ENCODE measurements at places on chromosomes 1 and 21.

- DNase-seq, result no peak
Observed at GRCh38 chr1:201006450-201006849, 17.1 kb downstream of the KIF21B start.

DNA sequence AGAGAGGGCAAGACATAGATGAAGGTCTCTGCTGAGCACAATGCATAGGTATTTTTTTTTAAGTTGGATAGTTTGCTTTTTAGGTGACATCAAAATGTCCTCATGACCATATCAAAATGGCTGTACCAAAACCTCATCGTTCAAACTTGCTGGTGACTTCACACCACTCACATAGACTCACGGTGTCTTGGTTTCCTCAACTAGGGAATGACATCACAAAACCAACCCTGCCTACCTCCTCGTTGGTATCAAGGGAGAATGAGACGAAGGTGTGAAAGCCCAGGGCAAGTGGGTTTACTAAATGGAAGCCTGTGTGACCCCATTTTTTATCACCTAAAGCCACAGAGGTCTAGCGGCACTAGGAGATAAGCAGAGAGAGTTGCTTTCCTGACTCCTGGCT lies 1.6 kb downstream of the PIGR start:
- no peak for DNase-seq

DNA sequence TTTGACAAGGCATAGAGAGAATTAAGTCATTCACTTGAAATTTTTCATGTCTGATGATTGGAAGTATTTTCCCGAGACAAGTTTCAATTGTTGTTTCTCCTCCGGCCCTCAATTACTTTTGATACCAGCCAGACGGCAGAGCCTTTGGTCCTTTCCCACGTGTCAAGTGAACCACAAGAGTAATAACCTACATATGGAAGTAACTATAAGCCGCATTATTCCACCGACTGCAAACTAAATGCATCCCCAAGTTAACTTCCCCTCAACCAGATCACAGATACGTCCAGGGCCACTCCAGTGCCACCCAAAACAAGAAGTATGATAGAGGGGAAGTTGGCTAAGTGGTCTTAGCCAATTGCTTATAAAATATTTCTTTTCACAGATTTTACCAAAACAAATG lies 20.2 kb downstream of the COLGALT2 start:
- DNase-seq, result no peak

DNA sequence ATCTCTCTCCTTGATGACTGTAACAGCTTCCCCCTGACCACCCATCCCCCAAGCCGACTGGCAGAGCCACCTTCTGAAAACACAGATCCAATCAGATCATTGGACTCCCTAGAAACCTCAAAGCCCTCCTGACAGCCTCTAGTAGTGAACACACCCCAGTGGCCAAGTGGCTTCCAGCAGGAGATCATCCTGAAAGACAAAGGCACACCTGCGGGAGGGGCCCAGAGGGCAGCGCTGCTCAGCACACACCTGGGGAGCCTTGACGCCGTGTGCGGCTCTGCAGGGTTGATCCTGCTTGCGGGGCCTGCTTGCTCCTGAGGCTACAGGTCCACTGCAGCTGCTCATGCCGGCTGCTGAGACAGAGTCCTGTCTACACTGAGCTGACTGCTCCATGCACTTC lies 41.5 kb downstream of the SLC66A1 start:
- DNase-seq, result no peak

- no peak for DNase-seq
Observed at GRCh38 chr21:23951251-23951650, 1656.0 kb downstream of the MRPL39 start.

GRCh38 chr1:68890736-68891135 lies 393.9 kb upstream of the DEPDC1 start:
- DNase-seq, result no peak

DNA sequence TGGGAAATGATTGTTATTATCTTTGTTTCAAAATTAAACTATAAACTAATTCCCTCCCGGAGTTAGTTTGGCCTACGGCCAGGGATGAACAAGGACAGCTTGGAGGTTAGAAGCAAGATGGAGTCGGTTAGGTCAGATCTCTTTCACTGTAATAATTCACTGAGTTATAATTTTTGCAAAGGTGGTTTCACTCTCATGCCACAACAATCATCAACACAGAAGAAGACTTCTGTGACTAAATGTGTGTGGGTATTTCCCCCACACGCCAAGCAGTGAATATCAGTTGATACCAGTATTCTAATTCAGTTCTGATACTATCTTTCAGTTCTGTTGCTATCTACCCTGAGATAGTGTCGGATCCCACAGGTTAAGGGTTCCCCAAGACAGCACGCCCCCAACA lies 215.1 kb downstream of the S1PR1 start:
- DNase-seq, result no peak

- no peak for DNase-seq
Observed at GRCh38 chr1:241323514-241324195, 33.4 kb downstream of the RGS7 start.

GRCh38 chr1:213817156-213817555 lies 170.6 kb upstream of the PROX1 start:
- no peak for DNase-seq

- no peak for DNase-seq
Observed at GRCh38 chr1:53395671-53396215, 63.5 kb upstream of the DMRTB1 start.

GRCh38 chr1:43563876-43564539 lies 33.3 kb downstream of the PTPRF start:
- DNase-seq, result no peak

GRCh38 chr21:15159382-15160020 lies 94.7 kb upstream of the NRIP1 start:
- no peak for DNase-seq

DNA sequence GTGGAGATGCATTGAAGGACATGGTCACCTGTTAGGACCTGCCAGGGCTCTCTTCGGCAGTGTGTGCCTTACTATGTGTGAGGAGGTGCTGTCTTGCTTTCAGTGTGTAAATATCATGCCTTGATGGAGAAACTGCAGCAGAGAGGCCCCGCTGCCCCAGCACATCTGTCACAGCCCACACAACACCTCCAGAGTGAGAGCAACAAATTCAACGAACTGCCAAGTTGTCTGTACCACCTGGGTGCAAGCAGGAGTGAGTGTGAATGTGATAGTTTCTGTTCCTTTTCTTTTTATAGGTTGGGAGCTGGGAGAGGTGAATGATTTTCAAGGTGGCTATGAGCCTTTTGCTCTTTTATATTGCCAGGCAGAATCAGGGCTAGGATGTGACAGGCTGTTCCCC lies 114.6 kb upstream of the KIAA0040 start:
- no peak for DNase-seq

DNA sequence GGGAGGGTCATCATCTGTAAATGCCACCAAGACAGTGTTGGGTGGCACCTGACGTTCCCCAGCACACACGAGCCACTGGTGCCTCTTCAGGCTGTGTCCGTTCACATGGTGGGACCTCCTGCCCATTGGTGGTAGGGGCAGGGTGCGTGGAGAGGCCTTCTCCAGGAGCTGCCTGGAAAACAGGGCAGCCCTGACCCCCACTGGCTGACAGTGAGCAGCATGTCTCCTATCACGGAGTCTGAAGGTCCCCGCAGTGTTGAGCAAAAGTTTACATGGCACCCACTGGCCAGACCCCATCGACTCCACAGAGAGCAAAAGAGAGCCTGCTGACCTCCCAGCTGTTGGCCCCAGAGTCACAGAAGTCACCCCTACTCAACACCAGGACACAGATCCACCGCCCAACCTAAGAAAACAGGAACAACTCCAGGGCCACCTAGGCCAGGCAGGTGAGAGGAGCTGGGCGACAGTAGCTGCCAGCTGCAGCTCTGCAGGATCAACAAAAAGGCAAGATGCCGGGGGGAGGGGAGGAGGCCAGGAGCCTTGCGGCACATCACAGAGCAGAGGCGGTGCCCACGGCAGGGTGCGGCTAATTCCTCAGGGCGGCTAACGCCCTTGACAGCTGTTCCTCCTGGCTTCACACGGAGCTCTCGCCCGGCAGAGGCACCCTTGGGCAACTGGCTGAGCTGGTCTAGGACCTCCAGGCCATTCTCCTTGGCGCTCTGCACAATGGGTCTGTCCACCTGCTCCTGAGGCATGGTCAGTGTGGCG lies 14.4 kb upstream of the IFI6 start:
- no peak for DNase-seq

DNA sequence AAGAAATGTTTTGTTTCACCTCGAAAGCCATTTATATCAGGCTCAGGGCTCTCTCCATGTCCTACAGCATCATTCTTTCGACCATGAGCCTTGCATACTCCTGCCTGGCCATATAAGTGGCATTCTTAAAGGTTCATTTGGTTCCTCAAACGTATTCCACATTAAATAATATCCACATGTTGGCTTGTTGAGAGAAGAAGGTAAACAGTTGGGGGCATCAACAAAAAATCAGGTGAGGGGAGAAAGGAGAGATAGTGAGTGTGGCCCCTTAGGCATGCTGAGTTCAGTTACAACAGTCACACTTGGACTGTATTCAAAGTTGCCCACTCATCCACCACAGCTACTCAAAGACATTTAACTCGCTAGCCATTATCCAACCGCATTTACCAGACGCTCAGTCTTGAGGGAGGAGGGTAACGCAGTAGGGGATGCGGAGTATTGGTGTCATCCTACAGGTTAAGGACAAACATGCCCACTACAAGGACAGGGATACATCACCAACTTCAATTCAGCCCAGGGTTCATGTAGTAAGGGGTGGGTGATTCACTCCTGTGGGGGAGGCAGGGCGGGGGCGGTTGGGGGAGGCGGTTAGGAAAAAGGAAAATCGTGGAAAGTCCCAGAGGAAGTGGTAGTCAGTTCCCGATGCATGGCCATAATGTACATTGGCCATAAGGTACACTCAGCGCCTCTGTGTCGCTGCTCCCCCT lies 1.4 kb downstream of the ZNF697 start:
- no peak for DNase-seq

GRCh38 chr1:207397525-207397926 lies 56.6 kb upstream of the CR2 start:
- DNase-seq, result no peak

DNA sequence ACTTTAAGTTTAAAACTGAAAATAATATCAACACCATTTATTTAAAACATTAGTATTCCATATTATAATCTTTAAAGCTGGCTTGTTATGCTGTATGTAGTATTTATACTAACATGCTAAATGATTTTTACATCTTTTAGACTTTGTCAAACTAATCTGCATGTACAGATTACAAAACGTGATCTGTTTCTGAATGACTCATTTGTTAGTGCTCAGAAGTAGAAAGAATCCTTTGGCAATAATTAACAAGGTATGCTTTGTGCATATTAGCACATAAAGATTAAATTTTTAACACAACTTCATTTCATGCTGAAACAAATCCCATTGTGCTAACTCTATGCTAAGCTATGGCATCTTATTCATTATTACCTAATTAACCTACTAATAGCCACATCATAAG lies 242.4 kb downstream of the BARHL2 start:
- DNase-seq, result no peak

- DNase-seq, result no peak
Observed at GRCh38 chr1:157732755-157733154, 32.2 kb upstream of the FCRL3 start.

GRCh38 chr1:17420391-17420918 lies 19.0 kb downstream of the RCC2 start:
- DNase-seq, result no peak

- DNase-seq, result no peak
Observed at GRCh38 chr1:190963321-190963720, 485.7 kb upstream of the BRINP3 start.

DNA sequence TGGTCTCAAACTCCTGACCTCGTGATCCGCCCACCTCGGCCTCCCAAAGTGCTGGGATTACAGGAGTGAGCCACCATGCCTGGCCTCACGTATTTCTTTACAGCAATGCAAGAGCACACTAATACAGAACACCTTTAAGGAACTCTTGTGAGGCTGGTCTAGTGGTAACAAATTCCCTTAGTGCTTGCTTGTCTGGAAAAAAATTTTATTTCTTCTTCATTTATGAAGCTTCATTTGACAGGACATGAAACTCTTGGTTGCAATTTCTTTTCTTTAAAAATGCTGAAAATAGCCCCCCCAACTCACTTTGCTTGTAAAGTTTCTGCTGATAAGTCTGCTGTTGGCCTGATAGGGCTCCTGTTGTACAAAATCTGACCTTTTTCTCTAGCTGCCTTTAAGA lies 248.8 kb downstream of the SMYD3 start:
- no peak for DNase-seq

DNA sequence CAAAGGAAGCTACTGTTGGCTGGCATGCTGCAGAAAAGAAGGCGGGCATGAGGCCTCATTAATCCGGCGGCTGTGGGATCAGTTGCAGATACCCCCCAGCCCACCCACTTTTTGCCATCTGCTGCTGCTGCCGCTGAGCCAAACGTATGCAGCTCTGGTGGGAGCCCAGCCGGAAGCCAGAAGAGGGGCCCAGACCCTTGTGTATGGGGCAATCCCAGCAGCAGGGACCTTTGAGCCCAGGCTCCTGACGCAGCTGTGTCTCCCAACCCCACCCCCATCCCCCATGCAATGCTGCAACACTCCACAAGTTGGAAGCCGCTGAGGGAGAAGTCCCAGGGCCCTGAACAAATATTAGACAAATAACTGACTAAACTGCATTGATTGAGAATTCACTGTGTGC lies 106.0 kb downstream of the ELAVL4 start:
- no peak for DNase-seq

- DNase-seq, result no peak
Observed at GRCh38 chr1:64161357-64161941, 42.0 kb upstream of the UBE2U start.

- DNase-seq, result no peak
Observed at GRCh38 chr21:30434033-30434631, 4.1 kb downstream of the KRTAP13-4 start.

- DNase-seq, result no peak
Observed at GRCh38 chr1:53807916-53808315, 30.2 kb downstream of the NDC1 start.

DNA sequence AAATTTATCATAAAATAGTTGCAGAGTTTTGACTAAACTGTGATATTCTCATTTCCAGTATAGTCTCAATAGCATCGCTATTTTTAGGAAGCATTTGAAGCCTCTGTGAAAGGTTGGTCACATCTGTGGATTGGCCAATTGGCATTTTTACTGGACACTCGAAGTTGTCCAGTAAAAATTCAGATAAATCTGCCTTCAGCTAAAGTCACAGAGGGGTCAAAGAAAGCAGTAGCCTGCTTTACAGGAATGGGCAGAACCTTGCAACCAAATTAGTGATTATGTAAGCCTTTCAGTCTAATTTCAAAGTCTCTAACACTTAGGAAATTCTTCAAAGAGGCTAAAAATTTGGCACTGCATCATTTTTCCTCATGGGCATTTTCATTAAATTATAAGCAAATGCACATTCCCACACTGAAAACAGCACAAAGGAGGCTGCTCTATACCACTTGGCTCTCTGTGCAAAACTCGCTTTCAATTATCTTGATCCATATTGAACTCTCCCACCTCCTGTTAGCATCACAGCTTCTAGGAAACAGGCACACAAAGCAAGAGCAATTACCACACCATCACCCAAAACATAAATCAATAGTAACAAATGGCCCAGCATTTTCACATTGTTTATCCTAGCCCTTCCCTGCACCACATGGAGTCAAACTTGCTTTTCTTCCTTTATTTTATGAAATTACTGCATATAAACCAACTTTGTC lies 318.5 kb upstream of the DUSP10 start:
- no peak for DNase-seq

All from stimulated activated CD4-positive, alpha-beta T cell treated with anti-CD3 and anti-CD28 coated beads, Interleukin-12 subunit alpha, Interleukin-12 subunit beta, amount 100 ng/mL, for 24 hours (primary cell).